Activated B cell treated with CpG ODN at 0.5 μM for 24 hours (primary cell): ENCODE measurements at places on chromosomes 3 and 15. TPM values are rescaled to one million over a fixed set of nuclear protein-coding genes. Genes with fewer than 3 reads are reported as not detected.

GRCh38 chr3:151550025-151550618 lies 89.3 kb upstream of the IGSF10 start:
- no peak overlapping the region for H3K4me3 ChIP-seq
- H3K36me3 ChIP-seq: no peaks in the 10 kb centered on the region
- H3K27ac ChIP-seq: no peak overlapping the region

DNA sequence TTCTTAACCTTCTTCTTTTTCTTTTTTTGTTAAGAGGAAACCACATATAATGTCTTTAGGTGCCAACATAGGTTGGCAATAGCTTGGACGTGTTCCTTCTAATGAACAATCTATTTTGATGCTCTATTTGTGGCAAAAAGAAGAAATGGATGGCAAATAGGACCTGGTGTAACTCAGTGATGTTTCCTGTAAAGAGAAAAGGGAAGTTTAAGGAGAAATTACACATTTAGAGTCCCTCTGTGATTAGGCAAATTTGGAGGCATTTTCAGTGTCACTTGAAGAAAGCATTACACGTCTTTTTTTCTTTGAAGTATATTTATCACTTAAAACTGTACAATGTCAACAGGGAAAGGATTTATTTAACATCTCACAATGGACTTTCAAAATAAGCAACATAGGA lies 327.1 kb downstream of the ZIC1 start:
- no peaks in the 10 kb centered on the region for H3K36me3 ChIP-seq
- H3K27me3 ChIP-seq: no peaks in the 10 kb centered on the region
- no peak overlapping the region for H3K27ac ChIP-seq
- no peak overlapping the region for H3K4me3 ChIP-seq

DNA sequence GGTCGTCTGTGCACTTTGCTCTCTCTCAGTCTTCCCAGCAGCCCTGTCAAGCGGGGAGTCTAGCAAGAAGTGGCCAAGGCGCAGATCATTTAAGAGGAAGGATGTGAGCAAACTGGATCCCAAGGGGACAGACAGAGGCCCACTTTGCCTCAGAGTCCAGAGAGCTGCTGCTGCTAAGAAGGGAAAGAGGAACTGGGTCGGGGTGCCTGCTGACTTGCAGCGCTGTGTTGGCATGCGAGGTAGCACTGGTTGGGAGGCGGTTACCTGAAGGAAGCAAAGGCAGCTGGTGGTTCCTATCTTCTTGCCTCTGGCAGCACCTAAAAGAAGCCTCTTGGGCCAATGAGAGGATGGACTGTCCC lies 28.1 kb downstream of the SMAD3 start:
- peak overlapping the region; percentile 42 for H3K4me3 ChIP-seq
- H3K36me3 ChIP-seq: peaks cover 35% of the 10 kb centered on the region
- peaks cover 100% of the 10 kb centered on the region for H3K4me1 ChIP-seq
- no peaks in the 10 kb centered on the region for H3K27me3 ChIP-seq

The C2CD4B gene
- not detected in 2 replicates for total RNA-seq

DNA sequence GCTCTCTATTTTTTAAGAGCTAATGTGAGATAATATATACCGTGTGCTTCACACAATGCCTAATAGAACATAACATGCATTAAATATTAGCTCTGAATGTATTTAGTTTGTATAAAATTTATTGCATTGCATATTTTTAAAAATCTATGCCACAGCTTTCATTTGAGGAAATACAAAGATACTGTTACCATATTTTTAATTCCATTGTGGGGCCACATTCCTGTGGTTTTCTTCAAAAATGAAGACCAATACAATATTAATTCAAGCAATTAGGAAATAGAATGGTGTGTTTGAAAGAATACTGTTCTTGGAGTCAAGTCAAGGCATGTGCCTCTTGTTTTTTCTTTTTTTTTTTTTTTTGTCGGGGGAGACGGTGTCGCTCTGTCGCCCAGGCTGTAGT lies 95.4 kb upstream of the CADPS start:
- H3K27me3 ChIP-seq: no peaks in the 10 kb centered on the region
- no peaks in the 10 kb centered on the region for H3K4me1 ChIP-seq
- H3K4me3 ChIP-seq: no peak overlapping the region
- no peaks in the 10 kb centered on the region for H3K36me3 ChIP-seq
- no peak overlapping the region for H3K27ac ChIP-seq
- DNase-seq: no peak

- H3K36me3 ChIP-seq: no peaks in the 10 kb centered on the region
- DNase-seq: no peak
- no peak overlapping the region for H3K4me3 ChIP-seq
- peaks cover 5% of the 10 kb centered on the region for H3K27me3 ChIP-seq
- no peaks in the 10 kb centered on the region for H3K4me1 ChIP-seq
Measured at GRCh38 chr15:29242456-29243242, 27.0 kb downstream of the NSMCE3 start.

DNA sequence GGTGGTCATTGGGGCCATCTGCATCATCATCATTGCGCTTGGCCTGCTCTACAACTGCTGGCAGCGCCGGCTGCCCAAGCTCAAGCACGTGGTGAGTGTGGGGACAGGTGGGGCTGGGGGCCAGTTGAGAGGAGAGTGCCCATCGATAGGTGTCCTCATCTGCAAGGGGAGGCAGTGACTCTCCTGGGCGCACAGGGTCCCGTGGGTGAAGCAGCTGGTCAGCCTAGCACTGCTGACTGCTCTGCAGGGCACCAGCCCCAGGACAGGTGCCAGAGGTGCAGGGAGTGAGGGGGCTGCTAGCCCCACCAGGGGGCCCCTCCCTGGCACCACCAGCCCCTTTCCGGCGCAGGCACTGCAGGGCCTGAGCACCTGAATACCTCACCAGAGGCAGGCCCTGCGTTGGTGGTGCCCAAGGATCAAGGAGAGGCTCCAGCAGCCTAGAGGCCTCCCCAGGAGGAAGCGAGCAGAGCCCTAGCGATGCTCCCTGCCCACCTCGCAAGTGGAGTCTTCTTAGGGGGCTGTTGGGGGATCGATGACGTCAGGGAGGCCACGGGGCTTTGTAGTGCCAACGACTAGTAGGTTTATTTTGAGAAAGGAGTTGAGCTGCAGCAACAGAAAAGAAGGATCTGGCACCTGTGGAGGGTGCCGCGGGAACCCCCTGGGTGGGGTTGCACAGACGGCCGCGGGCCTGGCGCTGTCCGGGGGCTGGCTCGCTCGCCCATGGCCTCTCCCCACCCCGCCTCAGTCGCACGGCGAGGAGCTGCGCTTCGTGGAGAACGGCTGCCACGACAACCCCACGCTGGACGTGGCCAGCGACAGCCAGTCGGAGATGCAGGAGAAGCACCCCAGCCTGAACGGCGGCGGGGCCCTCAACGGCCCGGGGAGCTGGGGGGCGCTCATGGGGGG lies 976 bp upstream of the ABTB1 start:
- H3K4me3 ChIP-seq: peak overlapping the region; percentile 91
- H3K36me3 ChIP-seq: peaks cover 13% of the 10 kb centered on the region
- peak; percentile 40 for DNase-seq

GRCh38 chr15:51739061-51739712 lies 1.7 kb upstream of the LYSMD2 start:
- peaks cover 35% of the 10 kb centered on the region for H3K4me1 ChIP-seq
- no peaks in the 10 kb centered on the region for H3K27me3 ChIP-seq
- peak overlapping the region; percentile 93 for H3K27ac ChIP-seq

The ABCC5 gene
- total RNA-seq: 10.6 and 11.1 TPM in 2 replicates

- no peaks in the 10 kb centered on the region for H3K4me1 ChIP-seq
- no peak for DNase-seq
- no peak overlapping the region for H3K4me3 ChIP-seq
- H3K27me3 ChIP-seq: peaks cover 4% of the 10 kb centered on the region
- H3K36me3 ChIP-seq: no peaks in the 10 kb centered on the region
Measured at GRCh38 chr3:153633407-153633806, 471.4 kb downstream of the RAP2B start.

DNA sequence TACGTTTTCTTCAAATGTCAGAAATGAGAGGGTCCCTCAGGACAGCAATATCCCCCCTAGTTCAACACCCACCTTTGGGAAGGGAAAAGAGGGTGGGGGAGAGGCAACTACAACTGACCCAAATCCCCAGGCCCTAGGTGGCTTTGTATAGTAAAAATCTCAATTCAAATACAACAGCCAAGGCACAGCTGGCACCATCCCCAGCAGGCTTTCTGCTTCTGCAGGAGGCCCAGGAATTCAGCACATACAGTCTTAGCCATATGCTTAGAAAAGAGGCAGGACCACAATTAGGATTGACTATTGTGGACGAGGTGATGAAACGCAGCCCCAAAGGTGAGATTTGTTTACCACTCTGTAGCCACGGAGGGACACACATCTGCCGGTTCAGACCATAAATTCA lies 15.8 kb downstream of the NR2E3 start:
- H3K36me3 ChIP-seq: peaks cover 88% of the 10 kb centered on the region
- H3K27me3 ChIP-seq: no peaks in the 10 kb centered on the region
- H3K4me1 ChIP-seq: no peaks in the 10 kb centered on the region
- no peak overlapping the region for H3K4me3 ChIP-seq
- no peak overlapping the region for H3K27ac ChIP-seq

- no peaks in the 10 kb centered on the region for H3K4me1 ChIP-seq
- H3K27ac ChIP-seq: no peak overlapping the region
- H3K27me3 ChIP-seq: peaks cover 3% of the 10 kb centered on the region
- no peaks in the 10 kb centered on the region for H3K36me3 ChIP-seq
- no peak for DNase-seq
- no peak overlapping the region for H3K4me3 ChIP-seq
Measured at GRCh38 chr3:182490596-182491491, 302.5 kb upstream of the ATP11B start.

GRCh38 chr3:50292159-50293078 lies at the start of gene IFRD2:
TSS of gene IFRD2 (minus strand) at chr3:50292429. CDS start at chr3:50292274, 155 bp downstream.
- peaks cover 39% of the 10 kb centered on the region for H3K36me3 ChIP-seq
- peak; percentile 87 for DNase-seq
- peak within 1 kb of the TSS; percentile 95 for H3K27ac ChIP-seq
- H3K27me3 ChIP-seq: no peaks in the 10 kb centered on the region

The GALK2 gene
- 16.6 and 18.4 TPM in 2 replicates for total RNA-seq

The ZNF35 gene
- total RNA-seq: 13.9 and 17.5 TPM in 2 replicates

GRCh38 chr15:72784456-72784876 lies 908 bp upstream of the ADPGK start:
- peak overlapping the region; percentile 99 for H3K27ac ChIP-seq
- H3K27me3 ChIP-seq: no peaks in the 10 kb centered on the region
- DNase-seq: no peak
- H3K36me3 ChIP-seq: peaks cover 33% of the 10 kb centered on the region
- peaks cover 43% of the 10 kb centered on the region for H3K4me1 ChIP-seq
- H3K4me3 ChIP-seq: peak overlapping the region; percentile 94

DNA sequence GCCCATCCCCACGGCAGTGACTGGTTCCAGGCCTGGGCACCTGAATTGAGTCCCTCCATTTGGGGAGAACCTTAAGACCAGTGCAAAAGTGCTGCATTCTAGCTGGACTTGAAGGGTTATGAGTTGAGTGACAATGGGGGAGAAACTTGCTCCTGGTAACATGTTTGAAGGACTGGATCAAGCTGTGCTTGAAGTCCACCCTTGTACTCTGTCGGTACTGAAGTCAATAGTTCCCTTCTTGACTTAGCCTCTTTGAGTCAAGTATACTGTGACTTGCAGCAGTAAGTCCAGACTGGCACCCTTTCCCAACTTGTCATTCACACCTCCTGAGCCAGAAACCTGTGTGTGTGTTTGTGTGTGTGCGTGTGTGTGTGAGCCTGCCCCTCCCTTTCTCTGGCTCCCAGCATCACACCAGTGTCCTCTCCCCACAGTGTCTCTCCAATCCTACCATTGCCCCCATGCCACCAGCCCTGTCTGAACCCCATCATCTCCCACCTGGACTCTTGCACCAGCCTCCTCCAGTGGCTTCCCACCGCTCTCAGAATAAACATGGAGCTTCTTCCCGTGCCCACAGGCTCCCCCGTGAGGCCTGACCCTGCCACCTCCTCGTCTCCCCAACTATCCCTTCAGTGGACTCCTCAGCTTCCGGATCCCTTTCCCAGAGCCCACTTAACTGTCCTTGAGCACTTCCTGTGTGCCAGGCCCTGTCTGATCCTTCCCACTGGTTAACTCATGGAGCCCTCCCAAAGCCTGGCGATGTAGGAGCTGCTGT lies 10.2 kb upstream of the FBLN2 start:
- H3K4me3 ChIP-seq: no peak overlapping the region
- peaks cover 26% of the 10 kb centered on the region for H3K27me3 ChIP-seq
- no peak overlapping the region for H3K27ac ChIP-seq

The U2SURP gene
- total RNA-seq: 117 and 131 TPM in 2 replicates

DNA sequence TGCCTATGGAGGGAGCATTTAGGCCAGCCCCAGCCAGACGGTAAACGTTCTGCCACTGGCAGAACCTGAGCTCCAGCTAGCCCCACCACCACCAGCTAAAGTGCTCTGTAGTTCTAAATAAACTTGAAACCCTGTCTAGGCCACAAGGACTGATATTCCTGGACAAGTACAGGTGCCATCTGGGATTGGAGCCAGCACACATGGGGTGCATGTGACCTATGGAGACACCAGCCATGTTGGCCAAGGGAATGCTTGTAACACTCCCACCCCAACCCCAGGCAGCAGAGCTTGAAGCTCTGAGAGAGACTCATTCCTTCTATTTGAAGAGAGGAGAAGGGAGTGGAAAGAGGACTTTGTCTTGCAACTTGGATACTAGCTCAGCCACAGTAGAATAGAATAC lies 284.5 kb upstream of the DCBLD2 start:
- H3K27ac ChIP-seq: no peak overlapping the region
- H3K27me3 ChIP-seq: no peaks in the 10 kb centered on the region
- DNase-seq: no peak
- no peak overlapping the region for H3K4me3 ChIP-seq
- no peaks in the 10 kb centered on the region for H3K36me3 ChIP-seq

- H3K4me3 ChIP-seq: no peak overlapping the region
- H3K27me3 ChIP-seq: no peaks in the 10 kb centered on the region
- H3K36me3 ChIP-seq: no peaks in the 10 kb centered on the region
- no peak overlapping the region for H3K27ac ChIP-seq
- H3K4me1 ChIP-seq: no peaks in the 10 kb centered on the region
Measured at GRCh38 chr15:83747050-83747717, 93.3 kb downstream of the ADAMTSL3 start.

GRCh38 chr3:21888656-21889055 lies 137.6 kb upstream of the ZNF385D start:
- H3K4me1 ChIP-seq: no peaks in the 10 kb centered on the region
- H3K27ac ChIP-seq: no peak overlapping the region
- no peaks in the 10 kb centered on the region for H3K36me3 ChIP-seq
- H3K27me3 ChIP-seq: no peaks in the 10 kb centered on the region
- no peak for DNase-seq

DNA sequence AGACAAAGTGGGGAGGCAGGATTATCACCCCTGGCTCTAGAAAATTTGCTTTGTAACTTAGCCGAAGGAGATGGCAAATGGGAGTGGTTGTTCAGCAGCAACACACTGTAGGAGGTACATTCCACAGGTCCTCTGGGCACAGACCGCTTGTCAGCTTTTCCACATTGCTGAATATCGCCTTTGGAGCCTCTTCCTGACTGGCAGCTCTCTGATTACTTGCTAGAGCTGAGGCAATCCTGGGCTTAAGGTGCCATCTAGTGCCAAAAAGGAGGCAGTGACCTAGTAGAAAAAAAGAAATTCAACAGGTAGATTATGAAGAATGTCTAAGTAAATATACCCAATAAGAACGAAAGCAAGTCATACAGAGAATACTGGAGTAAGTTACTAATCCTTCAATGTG lies 13.1 kb upstream of the SCN5A start:
- no peak for DNase-seq
- no peak overlapping the region for H3K4me3 ChIP-seq
- H3K4me1 ChIP-seq: no peaks in the 10 kb centered on the region
- H3K36me3 ChIP-seq: no peaks in the 10 kb centered on the region
- H3K27ac ChIP-seq: no peak overlapping the region

GRCh38 chr3:9951598-9951961 lies 628 bp downstream of the PRRT3 start:
- DNase-seq: no peak
- H3K36me3 ChIP-seq: no peaks in the 10 kb centered on the region
- H3K4me3 ChIP-seq: peak overlapping the region; percentile 85
- no peak overlapping the region for H3K27ac ChIP-seq
- H3K4me1 ChIP-seq: peaks cover 15% of the 10 kb centered on the region
- H3K27me3 ChIP-seq: no peaks in the 10 kb centered on the region

- no peaks in the 10 kb centered on the region for H3K36me3 ChIP-seq
- peaks cover 66% of the 10 kb centered on the region for H3K4me1 ChIP-seq
- peak overlapping the region; percentile 60 for H3K4me3 ChIP-seq
- no peaks in the 10 kb centered on the region for H3K27me3 ChIP-seq
Measured at GRCh38 chr3:152222327-152222726, 46.4 kb upstream of the MBNL1 start.
